CD4-positive, alpha-beta T cell treated with Interleukin-2 at 100 ng/mL for 4 hours (primary cell): ENCODE measurements at places on chromosomes 7 and 10.

DNA sequence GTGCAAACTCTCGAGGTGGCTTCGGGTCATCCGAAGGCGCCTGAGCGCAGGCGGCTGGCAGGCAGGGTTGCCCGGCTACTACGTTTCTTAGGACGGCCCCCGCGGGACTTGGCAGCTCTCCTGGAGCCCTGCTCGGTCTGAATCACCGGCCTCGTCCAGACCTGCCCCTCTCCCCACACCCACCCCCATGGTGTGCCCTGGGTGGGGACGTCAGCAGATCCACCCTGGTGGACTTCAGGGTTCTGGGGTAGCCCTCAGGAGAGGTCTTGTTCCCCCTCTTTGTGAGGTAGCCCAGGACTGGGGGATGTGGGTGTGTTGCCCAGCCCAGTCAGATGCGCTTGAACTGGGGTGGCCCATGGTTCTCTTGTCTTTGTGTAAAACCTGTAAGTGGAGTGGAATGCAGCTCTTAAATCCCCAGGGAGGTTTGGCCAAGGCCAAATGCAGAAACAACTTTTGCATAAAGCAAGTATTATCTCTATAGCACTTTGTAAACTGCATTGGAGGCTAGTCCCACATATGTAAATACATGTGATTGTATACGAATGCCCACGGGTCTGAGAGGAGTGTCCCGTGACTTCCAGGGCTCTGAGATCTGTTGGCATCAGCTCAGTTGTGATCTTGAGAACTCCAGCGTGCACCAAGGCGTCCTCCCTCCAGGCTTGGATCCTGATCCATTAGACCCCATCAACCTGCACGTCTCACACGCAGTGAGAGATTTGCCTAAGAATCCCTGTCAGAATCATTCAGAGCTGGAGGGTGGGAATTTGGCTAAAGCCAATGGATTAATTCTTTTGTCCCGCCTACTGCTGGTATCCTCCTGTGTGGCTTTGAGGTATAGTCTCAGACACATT, 1.8 kb downstream of the PFKFB3 start:
- no peak for DNase-seq

- no peak for DNase-seq
Observed at GRCh38 chr7:128383776-128384175, 22.3 kb upstream of the PRRT4 start.

- DNase-seq: no peak
Observed at GRCh38 chr7:132257253-132257652, 319.0 kb downstream of the PLXNA4 start.

- peak; percentile 45 for DNase-seq
Observed at GRCh38 chr7:17041324-17041723, 159.5 kb upstream of the AGR3 start.

GRCh38 chr10:24751716-24752115, 28.0 kb upstream of the ARHGAP21 start:
- no peak for DNase-seq

GRCh38 chr7:114048386-114049235, 129.8 kb upstream of the PPP1R3A start:
- DNase-seq: peak; percentile 23

DNA sequence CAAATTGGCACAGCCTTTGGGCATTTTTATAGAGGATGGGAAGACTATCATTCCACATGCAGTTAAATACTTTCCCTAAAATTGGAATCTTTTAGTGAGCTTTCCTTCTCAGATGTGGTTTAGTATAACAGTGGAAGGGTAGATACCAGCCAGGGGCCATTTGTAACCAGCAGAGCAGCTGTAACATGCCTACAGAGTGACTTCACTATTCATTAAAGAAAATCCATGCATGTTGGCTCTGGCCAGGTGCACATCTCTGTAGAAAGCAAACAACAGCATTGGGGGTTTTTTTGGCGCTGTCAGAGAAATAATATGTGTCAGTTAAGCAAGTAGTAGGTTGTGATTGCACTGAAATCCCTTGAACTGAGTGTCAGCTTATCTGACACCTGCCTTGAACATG, 115.6 kb downstream of the LHFPL3 start:
- no peak for DNase-seq

DNA sequence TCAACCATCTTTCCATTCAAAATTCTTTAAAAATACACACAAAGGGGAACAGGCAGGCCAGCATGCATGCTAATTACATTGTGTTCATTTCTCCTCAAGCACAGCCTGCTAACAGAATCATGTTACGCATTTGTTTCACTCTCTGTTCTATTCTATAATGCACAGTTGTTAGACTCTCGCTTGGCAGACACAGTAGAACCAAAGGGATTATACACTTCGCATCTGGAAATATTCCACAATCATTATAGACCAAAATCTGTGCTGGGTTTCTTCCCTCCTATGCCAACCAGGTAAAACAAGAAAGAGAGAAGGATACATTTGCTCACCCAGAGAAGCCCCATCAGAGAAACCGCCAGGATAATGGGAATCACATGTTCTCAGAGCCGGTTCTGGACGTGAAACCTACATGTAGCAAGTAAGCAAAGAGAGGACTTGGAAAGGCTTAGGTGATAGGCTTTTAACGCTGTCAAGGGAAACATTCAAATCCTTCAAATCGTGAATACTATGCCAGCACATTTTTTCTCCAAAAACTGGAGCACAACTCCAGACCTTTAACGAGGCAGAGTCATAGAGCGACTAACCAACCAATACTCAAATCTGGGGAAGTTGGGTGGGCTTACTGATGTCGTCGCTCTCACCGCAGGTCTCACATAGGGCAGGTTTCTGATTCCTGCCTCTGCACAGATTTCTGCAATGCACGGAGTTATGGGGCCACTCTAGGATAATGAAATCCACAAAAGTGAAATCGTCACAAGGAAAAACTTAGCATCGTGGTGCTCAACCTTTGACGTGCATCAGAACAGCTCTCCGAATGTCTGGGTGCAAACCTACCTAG, 380.5 kb upstream of the AUTS2 start:
- no peak for DNase-seq

- DNase-seq: peak; percentile 71
Observed at GRCh38 chr7:101815826-101816594, 1.4 kb upstream of the CUX1 start.

DNA sequence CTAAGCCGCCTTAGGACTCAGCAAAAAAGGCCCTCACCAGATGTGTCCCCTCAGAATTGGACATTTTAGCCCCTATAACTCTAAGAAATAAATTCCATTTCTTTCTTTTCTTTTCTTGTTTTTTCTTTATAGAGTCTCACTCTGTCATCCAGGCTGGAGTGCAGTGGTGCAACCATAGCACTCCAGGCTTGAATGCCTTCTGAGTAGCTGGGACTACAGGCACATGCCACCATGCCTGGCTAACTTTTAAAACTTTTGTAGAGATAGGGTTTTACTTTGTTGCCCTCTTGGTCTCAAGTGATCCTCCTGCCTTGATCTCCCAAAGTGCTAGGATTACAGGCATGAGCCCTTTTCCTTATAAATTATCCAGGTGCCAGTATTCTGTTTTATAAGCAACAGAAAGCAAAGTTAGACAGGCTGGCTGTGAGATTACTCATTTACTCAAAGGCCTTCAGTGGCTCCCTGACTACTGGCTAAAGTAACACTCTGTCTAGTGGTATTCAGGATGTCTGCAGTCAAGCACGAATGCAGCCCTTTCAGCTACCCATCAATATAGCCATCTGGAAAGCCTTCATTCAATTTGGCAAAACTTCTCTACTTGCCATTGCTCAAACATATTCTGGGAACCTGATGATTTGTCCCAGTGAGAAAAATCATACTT, 128.6 kb downstream of the ICA1 start:
- no peak for DNase-seq

GRCh38 chr10:113540845-113541548, 11.9 kb upstream of the HABP2 start:
- no peak for DNase-seq

DNA sequence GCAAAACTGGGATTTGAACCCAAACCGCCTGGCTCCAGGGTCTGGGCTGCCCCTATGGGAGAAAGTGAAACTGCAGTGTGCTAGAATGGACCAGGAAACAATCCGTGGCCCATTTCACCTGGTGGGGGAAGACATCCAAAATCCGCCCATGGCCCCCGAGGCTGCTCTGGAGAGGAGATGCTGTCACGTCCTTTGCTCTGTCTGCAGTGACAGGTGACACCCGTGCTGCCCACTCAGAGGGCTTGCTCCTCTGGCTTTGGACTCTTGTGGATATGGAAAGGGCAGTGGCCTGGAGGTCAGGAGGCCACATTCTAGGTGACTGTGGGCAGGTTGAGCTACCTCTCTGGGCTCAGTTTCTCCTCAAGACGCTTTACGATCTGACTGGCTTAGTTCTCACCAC, 151.2 kb upstream of the GPR26 start:
- DNase-seq: no peak

- DNase-seq: no peak
Observed at GRCh38 chr7:102004229-102004628, 186.8 kb downstream of the CUX1 start.

DNA sequence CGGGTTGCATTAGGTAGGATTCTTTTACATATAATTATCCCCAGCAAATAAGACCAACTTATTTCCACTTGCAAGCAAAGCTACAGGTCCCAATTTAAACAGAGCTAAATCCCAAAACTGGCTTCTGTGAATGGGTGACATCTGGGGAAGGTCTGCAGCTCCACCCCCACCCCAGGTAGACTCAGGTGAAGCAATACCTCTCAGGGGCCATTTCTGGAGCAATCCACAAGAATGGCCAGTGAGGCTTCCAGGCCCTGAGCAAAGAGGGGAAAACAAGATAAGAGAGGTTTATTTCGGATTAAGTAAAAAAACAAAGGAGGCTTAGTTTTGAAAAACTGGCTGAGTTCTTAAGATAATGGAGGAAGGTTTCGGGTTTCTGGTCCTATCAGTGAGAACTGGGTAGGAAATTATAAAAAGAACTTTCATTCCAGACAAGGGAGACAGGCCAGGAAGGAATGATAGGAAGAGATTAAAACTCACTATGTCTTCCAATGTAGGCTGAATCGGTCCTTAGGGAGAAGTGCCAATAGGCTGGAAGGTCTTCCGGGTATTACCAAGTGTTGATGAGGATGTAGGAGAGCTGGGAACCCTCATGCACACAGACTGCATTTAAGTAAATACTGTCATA, 25.4 kb downstream of the SH3PXD2A start:
- no peak for DNase-seq

DNA sequence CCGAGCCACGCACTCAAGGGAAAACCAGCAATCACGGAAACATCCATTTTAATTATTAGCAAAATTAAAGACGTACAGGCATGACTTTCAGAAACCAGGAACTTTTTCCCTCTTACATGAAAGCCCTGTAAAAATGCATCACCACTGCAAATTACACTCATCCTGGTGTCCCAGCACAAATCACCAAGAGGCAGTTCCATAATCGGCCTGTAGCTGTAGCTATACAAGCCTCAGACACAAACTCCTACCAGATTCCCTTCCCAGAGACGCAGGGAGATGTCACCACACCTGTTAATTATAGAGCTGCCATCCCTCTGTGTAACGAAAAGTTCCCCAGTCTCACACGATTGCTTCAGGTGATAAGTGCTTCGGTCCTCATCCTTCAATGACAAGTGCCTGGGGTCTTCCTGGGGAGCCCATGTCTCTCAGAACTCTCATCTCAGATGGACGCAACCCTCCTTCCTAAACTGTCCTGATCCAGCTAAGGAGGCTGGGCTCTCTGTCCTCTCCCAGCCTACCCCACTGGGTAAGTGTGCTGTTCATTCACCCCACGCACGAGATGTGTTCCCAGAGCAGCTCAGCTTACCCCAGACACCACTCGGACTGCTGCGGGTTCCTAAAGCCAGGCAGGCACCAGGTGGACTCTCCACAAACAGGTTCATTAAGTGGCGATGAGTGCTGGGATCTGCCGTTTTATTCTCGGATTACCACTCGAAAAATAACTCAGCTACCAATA, 5.9 kb downstream of the FGFR2 start:
- no peak for DNase-seq

DNA sequence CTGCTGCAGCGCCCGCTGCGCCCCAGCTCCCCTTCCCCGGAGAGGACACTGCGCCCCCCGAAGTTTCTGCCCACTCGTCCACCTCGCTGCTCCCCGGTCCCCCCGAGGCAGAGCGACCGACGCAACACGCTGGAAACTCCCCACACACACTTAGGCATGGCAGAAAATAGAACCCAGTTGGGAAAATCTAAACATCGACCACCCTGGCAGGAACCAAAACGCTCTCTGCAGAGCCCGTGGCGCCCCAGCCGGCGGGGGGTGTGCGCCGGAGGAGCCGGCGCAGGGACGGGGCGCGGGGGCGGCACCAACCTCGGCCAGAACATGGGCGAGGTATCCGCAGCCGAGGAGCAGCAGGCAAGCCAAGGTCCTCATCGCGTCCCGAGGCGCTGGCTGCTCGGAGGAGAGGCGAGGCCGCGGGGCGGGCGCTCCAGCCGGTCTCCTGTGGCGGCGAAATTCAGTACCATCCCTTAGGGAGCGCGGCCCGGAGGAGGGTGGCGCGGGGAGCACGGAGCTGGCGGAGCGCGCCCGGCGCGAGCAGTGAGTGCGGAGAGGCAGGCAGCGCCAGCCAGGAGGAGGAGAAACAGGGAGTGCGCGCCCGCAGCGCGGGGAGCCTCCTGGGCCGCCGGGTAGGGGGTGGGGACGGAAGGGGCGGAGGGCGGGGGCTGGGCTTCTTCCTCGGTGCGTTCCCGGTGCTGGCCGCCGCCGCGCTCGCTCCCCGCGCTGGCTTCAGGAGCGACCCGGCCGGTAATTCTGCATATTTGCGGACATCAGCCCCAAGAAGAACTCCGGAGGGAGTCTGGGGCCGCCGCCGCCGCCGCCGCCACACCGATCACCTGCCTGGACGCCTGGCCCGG, 789 bp downstream of the PDGFA start:
- DNase-seq: peak; percentile 18

GRCh38 chr10:48522011-48522765, 82.7 kb downstream of the ARHGAP22 start:
- no peak for DNase-seq

- no peak for DNase-seq
Observed at GRCh38 chr7:87941138-87941537, 7.1 kb downstream of the ADAM22 start.

DNA sequence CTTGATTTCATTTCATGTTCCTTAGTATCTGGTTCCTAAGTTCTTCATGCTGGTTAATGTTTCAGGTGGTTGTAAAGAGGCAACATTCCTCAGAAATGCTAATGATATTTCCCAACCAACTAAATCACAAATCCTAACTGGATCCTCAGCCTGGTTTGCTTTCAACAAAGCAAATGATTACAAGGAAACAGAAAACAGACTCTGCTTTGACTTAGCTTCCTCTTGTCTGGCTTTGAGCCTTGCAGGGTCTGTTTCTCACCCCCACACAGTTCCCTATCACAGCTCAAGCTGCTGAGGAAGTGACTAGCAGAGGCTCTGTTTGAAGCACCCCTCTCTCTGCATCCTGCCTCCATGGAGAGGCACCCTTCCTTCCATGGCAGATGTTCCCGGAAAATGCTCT, 130.2 kb upstream of the CTTNBP2 start:
- DNase-seq: no peak

DNA sequence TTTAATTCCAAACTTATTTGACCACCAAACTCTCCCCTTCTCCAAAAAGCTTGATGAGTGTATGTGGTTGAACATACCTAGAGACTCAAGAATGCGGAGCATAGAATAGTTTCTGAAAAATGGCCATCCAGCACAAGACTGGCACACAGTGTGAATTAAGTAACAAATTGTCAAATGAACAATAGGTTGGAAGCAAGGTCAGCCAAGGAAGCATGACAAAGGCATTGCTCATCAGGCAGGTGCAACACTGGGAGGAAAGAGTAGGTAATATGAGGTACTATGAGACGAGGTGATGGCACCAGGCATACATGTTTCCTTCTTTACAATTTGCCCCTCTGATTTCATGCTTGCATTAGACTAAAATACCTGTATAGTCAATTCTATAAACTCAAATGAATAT, 73.7 kb downstream of the DKK1 start:
- no peak for DNase-seq
